ENCODE measurements at places on chromosomes 2 and 18.

DNA sequence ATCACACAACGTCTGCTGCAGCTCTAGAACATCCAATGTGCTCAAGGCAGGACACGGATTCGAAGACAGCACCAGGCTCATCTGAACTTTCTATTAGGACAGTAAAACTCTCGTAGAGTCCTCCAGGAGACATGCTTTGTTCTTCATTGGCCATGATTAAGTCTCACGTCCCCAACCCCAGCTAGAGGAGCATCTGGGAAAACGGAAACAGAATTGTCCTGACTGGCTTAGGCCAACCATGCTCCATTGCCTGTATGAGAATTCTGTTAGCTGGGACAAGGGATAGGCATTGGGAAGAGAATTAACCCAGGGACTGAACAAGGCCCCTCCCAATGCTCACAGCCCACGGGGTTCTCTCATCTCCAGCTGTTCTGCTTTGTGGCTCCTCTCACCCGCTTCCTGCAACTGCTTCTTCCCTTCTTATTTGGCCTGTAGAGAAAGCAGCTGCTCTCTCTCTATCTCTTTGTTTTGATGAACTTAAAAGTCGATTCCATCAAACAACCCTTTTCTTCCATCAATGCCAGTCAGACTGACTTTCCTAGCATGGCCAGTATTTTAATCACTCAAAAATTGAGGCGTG is 75.6 kb downstream of the C1QL2 start:
- DNase-seq = no peak

GRCh38 chr2:47562548-47562947 is 159.6 kb downstream of the MSH2 start:
- no peak for DNase-seq

DNA sequence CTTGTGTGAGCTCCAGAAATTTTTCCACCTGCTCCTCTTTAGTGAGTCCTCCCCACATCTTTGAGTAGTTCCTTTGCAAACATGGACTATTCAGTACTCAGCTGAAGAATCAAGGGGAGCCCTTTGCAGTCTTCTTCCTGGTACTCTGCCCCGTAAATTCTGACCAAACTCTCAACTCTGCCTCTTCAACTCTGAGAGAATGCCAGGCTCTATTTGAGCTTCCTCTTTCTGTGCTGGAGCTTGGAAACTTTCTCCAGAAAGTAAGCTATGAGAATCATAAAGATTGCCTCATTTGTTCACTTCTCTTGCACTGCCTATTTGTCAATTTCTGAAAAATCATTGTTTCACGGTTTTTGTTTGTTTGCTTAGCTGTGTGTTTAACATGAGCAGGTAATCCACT is 7.4 kb upstream of the STAT4 start:
- no peak for DNase-seq

GRCh38 chr2:64133828-64134227 is 10.4 kb downstream of the PELI1 start:
- no peak for DNase-seq

DNA sequence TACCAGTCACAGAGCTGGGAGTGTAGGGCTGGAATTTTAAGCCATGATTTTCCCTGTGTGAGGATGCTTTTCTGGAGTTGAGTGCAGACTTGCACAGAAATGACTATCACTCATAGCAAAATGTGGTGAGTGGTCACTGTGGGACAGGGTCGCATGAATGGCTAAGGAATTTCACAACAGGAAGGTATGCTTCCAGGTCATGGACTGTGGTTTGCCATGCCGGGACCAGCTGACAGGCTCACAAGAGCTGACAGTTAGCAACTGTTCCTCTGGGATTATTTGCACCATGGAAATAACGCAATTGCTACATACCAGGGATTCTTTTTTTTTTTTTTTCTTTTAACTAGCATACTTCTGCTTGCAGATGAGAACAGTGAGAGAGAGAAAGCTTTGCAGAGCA is 3.8 kb upstream of the UXS1 start:
- no peak for DNase-seq

DNA sequence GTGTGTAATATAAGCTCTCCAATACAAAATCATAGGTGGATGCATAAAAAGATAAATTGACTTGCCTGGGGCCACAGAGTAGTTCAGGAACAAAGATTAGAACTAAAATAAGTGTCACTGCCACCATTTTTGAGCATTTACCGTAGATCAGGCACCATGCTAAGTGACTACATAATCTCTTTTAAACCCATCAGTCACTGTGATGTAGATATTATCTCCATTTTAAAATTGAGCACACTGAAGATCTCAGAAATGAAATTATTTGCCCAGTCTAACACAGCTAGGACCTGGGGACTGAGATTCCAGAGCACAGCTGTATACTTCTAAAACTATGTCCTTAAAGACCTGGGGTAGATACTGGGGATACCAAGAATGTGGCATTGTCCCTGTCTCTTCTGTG is 737.3 kb downstream of the CNTNAP5 start:
- no peak for DNase-seq

GRCh38 chr2:139378373-139378772 is 598.2 kb upstream of the NXPH2 start:
- no peak for DNase-seq

DNA sequence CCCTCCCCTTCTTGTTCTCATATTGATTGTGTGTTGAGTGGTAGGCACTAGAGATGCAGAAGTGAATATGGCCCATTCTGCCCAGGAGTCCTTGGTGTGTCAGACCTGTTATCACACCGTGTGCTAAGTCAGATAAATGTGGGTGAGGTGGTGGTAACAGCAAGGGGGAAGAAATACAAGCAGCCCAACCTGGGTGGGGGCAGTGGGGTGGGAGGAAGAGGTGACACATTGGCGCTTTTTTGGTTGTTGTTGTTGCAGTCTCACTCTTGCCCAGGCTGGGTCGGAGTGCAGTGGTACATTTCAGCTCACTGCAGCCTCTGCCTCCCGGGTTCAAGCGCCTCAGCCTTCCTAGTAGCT is 12.8 kb downstream of the B3GNT2 start:
- no peak for DNase-seq

- no peak for DNase-seq
Measured at GRCh38 chr2:88452565-88452905, at the start of gene FOXI3. Gene FOXI3, minus strand, starts transcription at chr2:88452693. Its CDS starts 158 bp downstream, at chr2:88452535.

- peak; percentile 74 for DNase-seq
Measured at GRCh38 chr2:98869272-98869641, 66.8 kb downstream of the CRACDL start.

- DNase-seq = no peak
Measured at GRCh38 chr18:41587976-41588375, 367.1 kb upstream of the PIK3C3 start.

Data from NCI-H510A treated with DMSO at 0.1 percent for 48 hours (cell line).